M059J (cell line): ENCODE measurements at places on chromosomes 3 and 15. TPM values are rescaled to one million over a fixed set of nuclear protein-coding genes. Genes with fewer than 3 reads are reported as not detected.

DNA sequence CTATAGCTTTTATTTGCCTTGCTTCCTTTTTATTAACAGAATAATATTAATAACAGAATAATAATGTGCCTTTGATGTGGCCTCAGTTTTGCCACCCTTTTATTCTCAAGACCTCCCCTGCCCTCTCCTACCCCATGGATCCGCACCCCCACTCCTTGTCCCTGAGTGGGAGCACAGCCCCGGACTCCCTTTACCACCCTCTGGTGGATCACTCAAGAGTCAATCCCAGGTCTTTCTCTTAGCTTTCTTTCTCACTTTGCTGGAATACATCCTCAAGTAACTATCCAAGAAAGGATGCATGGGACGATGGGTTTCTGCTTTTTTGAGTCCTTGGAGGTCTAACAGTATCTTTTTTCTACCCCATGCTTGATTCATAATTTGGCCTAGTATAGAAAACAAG, 63.4 kb downstream of the KLF13 start:
- no peak for DNase-seq

DNA sequence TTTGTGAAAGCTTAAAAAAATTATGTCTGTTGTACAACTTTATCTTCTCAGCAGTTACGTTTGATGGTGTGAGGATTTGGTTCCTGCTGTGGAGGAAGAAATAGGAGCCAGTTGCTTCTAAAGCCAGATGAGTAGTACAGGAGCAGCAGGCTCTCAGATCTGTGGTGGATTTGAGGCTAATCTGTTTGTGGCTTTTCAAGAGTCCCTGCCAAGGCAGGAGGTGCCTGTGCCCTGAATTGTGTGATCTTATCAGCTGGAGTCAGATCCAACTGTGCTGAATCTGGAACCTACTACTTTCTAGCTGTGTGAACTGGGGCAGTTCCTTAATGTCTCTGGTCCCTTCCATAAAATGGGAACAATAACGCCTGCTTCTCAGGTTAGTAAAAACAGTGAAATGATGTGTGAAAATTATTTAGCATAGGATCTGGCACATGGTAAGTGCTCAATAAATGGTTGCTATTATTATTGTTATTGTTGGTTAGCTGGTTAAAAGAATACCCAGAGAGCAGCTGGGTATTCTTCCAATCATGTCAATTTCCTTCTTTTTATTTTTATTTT, 7.7 kb downstream of the CLDN11 start:
- peak; percentile 82 for DNase-seq

GRCh38 chr15:40290918-40291574, 8.2 kb upstream of the ANKRD63 start:
- DNase-seq: peak; percentile 51

- no peak for DNase-seq
Measured at GRCh38 chr15:44810237-44810636, 73.9 kb downstream of the TRIM69 start.

- DNase-seq: no peak
Measured at GRCh38 chr15:60162251-60162967, 158.3 kb downstream of the FOXB1 start.

GRCh38 chr3:55897573-55898224, 410.6 kb upstream of the WNT5A start:
- peak; percentile 49 for DNase-seq

DNA sequence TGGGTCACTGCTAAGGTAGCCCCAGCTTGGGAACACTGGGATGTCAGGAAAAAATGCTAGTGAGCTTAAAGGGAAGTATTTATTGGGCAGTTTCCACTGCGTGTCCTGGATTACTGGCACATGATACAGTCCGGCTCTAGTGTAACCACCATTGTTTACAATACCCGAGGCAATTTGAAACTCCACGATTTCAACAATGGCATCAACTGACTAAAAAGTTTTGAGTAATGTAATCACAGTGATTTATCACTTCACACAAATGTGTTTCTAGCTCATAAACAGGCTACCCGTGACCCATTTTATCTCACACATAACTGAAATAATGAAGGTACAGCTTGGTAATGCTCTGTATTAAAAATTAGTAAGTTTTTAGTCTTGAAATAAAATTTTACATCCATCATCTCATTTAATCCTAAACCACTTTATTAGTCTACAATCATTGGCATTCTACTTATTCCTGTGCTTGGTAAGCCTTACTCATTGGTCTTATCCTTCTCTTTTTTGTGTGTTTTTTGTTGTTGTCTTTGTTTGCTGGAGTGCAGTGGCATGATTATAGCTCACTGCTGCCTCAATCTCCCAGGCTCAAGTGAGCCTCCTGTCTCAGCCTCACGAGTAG, 7.6 kb downstream of the ZMAT3 start:
- peak; percentile 96 for DNase-seq

The KBTBD13 gene
- not detected in 2 replicates for total RNA-seq

The PPP1R14D gene
- not detected in 2 replicates for total RNA-seq
